ENCODE measurements at places on chromosomes 2 and 18.

GRCh38 chr2:203341741-203342310, 13.6 kb downstream of the ABI2 start:
- DNase-seq: no peak

DNA sequence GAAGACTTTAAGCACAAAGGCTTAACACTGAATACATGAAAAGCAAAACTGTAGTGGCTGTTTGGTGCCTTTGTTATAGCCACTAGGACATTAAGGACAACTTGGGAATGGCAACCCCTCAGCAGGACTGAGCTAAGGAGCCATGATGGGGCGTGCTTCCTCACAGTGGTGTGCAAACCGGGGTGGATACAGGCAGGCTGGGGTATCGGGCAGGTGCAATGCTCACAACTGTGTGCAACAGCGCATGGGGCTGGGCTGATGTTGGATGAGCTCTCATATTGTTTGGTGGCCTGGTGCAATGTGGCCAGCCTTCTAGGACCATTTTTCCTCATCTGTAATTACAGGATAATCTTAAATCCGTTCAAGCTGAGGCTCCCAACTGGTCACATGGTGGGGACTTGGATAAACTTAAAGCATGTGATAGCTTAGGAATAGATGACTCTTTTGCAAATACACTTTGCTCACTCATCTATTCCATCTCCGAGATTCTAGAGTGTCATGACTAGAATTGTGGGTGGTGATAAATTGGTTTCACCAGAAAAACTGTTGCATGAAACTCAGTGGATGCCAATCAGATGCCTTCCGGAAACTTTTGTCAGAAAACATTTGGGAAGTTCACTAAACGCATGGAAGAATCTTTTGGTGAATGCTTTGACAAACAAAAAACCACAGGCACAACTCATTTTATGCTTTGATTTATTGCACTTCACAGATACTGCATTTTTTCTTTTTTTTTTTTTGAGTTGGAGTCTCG, 116.5 kb downstream of the PXDN start:
- no peak for DNase-seq

GRCh38 chr2:7012141-7012764, 95.0 kb downstream of the RNF144A start:
- DNase-seq: no peak

- DNase-seq: no peak
Measured at GRCh38 chr18:58788470-58788869, 76.2 kb upstream of the ZNF532 start.

DNA sequence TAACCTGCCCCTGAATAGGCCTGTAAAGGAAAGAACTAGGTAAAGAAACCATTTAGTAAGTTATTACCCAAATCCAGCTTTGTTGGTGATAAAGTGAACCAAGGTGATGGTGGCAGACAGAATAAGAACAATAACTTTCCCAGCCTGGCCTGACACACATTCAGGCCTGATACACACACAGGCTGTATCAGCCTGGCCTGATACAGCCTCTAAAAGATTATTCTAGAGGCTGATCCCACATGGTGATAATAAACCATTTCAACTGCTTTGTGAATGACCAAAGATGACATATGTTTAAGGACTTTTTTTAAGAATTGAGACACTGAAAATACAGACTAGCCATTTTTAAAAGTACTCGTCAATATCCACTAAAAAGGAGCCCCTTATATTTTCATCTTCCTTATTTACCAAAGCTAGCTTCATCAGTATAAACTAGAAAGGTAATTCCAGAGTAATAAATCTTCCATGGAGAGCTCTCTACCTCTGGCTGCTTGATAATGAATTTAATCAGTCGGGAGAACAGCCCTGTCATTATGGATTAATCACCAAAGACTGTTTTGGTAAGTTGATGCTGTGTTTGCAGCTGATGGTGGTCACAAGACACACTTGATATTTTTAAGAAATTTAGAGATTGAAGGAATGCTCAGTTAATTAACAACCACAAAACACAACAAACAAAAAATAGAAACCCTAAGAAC, 77.2 kb downstream of the SLC8A1 start:
- DNase-seq: no peak

- DNase-seq: no peak
Measured at GRCh38 chr2:134639265-134639664, 79.5 kb downstream of the TMEM163 start.

DNA sequence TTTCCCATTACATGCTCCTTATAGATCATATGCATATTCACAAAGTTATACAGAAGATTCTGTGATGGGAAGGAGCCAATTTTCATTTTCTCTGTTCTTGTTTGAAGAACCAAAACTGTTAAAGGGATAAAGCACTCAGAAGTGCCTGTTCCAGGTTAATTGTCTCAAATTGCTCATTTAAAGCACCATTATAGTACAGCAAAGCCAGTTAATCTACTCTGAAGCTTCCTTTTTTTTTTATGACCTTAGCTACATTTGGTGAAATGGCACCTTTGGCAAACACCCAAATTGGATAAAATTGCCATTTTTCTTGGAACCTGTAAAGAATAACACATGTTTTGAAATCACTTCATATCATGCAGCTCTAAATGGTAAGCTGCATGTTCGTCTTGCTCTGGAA, 1092.3 kb downstream of the BCL11A start:
- DNase-seq: no peak

- no peak for DNase-seq
Measured at GRCh38 chr2:108171657-108172056, 68.1 kb upstream of the SULT1C3 start.

GRCh38 chr2:203846490-203847105, 21.0 kb upstream of the CTLA4 start:
- DNase-seq: no peak

GRCh38 chr18:10275486-10275885, 178.9 kb upstream of the APCDD1 start:
- no peak for DNase-seq

DNA sequence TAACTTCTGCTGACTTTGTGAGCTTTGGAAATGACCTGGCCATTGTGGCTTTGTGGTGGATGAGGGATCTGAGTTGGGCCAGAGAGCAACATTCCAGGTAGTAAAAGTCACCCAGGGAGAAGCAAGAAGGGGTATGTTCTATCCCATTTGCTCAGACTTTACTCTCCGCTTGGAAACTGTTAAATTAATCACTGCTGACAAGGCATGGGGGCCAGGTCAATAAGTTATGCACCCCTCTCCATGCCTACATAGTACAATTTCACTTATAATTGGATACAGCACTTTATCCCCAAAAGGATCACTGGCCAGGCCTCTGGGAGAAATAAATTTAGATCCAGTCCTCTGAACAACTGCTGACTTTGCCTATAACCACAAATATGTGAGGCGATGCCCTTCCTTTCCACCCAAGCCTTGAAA, 92.1 kb downstream of the RPRM start:
- no peak for DNase-seq

GRCh38 chr18:50280707-50281294, 522 bp downstream of the MBD1 start:
- DNase-seq: no peak

DNA sequence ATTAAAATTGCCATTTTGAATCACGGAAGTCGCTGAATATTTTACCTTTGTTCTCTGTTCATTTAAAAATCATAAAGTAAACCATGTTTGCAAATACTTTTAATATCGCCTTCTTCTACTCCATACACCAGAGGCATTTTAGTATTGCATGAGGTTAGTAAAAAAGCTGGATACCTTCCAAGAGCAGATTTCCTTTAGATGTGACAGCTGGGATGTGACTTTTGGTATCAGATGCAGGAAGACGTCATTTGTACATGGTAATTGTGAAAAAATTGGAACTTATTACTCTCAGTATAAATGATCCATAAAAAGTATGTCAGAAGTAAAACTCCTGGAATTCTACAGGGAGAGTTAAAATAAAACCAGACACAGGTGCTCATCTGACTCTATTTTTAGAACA, 89.5 kb downstream of the SLC4A10 start:
- no peak for DNase-seq

- DNase-seq: no peak
Measured at GRCh38 chr2:239724194-239724849, 300.8 kb downstream of the NDUFA10 start.

- DNase-seq: no peak
Measured at GRCh38 chr2:7726989-7727388, 809.8 kb downstream of the RNF144A start.

GRCh38 chr18:13635046-13635445, 91.3 kb downstream of the FAM210A start:
- DNase-seq: no peak

- DNase-seq: no peak
Measured at GRCh38 chr2:217218269-217219163, 358.7 kb upstream of the TNP1 start.

DNA sequence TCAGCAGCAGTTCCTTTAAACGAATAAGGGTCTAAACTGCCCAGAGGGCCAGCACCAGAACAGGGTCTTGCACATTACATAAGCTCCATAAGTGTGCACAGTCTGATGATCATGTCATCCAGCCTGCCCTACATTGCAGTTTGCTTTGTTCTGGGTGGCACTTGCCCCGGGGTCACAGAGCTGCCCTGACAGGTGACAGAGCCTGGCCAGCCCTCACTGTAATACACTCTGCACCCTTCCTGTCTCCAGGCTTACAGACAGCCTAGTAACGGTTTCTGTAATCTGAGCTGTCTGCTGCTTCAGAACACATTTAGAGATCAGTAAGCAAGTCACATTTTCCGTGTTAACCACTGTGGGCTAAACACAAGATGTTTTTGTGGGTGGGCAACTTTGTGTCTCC, 213.3 kb downstream of the FAM210A start:
- DNase-seq: no peak

DNA sequence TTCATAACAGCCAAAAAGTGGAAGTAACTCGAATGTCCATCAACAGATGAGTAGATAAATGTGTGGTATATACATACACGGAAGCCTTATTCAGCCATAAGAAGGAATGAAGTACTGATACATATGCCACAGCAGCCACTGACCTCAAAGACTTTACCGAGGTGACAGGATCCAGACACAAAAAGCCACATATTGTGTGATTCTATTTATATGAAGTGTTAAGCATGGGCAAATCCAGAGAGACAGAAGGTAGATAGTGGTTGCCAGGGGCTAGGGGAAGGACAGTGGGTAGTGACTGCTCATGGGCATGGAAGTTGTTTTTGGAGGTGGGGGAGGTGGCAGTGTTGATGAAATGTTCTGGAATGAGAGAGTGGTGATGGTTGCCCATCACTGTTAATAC, 33.9 kb downstream of the ZAP70 start:
- no peak for DNase-seq

DNA sequence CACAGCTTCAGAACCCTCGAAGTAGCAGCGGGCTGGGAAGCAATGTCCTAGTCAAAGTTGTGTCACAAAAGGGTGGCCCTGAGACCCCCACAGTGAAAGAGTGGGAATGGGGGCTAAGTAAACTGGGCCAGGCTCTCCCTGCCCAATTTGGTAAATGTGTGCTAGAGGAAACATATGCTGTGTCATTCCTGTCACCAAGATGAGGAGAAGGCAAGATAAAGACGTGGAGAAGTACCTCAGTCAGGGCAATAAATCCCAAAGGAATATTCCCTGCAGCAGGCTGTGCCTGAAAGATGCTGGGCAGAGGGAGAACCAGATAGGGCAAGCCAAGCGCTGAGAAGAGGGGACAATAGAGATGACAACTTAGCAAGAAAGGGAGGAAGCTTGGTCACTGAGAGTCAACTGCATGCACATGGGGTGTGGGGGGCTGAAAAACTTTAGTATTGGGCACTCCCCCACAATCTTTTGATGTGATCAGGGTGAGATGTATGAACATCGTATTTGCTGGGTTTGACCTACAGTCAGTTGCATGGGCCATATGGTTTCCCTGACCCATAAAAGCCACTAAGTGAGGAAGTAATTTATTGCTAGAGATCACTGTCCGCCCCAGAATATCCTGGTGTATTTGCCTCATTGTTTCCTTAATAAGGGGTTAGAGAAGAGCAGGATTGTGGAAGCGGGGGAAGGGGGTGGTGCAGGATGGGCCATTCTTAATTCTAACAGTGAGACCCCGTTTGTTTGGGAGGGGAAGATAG, 49.9 kb upstream of the CXCR4 start:
- no peak for DNase-seq

DNA sequence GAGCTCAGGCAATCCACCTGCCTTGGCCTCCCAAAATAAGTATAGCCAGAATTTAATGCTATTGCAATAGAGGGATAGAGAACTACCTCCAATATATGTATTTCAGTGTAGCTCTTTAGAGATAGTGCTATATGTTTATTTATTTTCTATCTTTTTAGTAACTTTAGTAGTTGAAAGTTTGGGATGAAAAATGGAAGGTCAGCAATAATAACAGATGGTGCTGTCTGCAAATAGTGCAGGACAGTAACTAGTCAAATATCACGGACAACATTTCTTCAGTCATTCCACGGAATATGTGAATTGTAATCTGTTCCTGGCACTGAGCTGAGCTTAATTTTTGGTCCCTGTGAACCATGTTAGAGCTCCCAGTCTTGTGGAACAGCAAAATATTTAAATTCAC, 43.2 kb upstream of the GULP1 start:
- no peak for DNase-seq

DNA sequence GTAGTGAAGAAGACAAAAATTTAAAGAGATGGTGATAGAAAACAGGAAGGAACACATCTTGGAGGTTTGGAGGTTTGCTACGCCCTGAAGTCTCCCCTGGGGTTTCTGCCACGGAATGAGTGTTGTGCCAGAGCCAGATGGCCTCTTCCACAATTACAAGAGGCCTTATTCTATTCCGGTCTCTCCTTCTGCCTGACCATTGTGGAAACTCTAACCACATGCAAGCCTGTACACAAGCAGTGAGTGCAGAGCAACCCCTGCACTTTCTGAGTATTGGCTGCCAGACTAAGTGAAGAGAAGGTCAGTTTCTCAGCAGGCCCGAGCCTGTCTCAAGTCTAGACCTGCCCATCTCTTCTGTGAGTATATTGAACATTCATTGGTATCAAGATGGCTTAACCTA, 22.7 kb upstream of the MYO1B start:
- DNase-seq: no peak

- no peak for DNase-seq
Measured at GRCh38 chr2:166057370-166058164, 70.3 kb downstream of the SCN1A start.

GRCh38 chr2:85537600-85538506, 1.1 kb upstream of the MAT2A start:
- peak; percentile 45 for DNase-seq

- DNase-seq: no peak
Measured at GRCh38 chr2:3465844-3466481, 53.4 kb downstream of the ADI1 start.

- no peak for DNase-seq
Measured at GRCh38 chr2:42792087-42792582, 248 bp downstream of the HAAO start.

DNA sequence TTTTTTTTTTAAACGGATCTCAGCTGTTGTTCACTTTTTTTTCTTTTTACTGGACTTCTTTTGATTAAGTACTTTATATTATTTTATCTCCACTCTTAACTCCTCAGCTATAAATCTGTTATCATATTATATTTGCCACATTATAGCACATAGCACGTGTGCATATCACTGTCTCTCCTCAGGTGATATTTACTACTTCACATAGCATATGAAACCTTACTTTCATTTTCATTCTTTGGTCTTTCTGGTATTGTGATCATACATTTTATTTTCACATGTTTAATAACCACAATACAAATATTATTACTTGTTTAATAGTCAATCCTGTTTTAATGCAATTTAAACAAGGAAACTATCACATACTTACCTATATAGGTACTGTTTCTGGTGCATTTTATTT, 993.1 kb upstream of the TMEFF2 start:
- DNase-seq: no peak

All from anterior cingulate cortex (tissue), 58 donors.